ENCODE measurements at places on chromosomes 11 and 22. TPM values are rescaled to one million over a fixed set of nuclear protein-coding genes. Genes with fewer than 3 reads are reported as not detected.
A peak's percentile ranks its signal among the peaks of the same experiment; 100 is the strongest.

GRCh38 chr11:12680246-12680939 is 6.2 kb downstream of the TEAD1 start:
- no peak overlapping the region for H3K4me3 ChIP-seq
- DNase-seq: peak; percentile 95
- H3K36me3 ChIP-seq: no peaks in the 10 kb centered on the region
- H3K27me3 ChIP-seq: no peaks in the 10 kb centered on the region
- no peaks in the 10 kb centered on the region for H3K4me1 ChIP-seq

The APOBEC3A gene
- not detected for total RNA-seq

The CSF2RB gene
- 5.0 TPM for total RNA-seq

The CTSF gene
- 124 TPM for total RNA-seq

The SLC29A2 gene
- total RNA-seq: 0.71 TPM

Data from sigmoid colon (tissue), 7 donors.